ENCODE measurements at places on chromosomes 7 and 10.

DNA sequence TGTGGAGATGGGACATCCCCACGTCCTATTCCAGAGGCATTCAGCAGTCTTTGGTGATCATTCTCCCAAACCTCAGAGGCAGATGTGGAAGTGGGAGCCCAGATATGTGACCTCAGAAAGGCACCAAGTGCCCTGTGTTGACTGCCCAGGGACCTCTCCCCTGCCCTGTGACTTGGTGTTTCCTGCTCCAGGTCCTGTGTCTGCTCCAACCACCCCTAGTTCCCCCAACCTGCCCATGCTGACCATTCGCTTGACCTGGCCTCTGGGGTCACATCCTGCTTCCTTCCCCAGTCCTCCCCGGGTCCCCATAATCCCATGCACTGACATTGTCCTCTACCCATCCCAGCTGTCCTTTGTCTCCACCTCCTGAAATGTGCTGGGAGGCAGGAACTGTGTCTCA, 7.6 kb downstream of the CYP26A1 start:
- DNase-seq = no peak

DNA sequence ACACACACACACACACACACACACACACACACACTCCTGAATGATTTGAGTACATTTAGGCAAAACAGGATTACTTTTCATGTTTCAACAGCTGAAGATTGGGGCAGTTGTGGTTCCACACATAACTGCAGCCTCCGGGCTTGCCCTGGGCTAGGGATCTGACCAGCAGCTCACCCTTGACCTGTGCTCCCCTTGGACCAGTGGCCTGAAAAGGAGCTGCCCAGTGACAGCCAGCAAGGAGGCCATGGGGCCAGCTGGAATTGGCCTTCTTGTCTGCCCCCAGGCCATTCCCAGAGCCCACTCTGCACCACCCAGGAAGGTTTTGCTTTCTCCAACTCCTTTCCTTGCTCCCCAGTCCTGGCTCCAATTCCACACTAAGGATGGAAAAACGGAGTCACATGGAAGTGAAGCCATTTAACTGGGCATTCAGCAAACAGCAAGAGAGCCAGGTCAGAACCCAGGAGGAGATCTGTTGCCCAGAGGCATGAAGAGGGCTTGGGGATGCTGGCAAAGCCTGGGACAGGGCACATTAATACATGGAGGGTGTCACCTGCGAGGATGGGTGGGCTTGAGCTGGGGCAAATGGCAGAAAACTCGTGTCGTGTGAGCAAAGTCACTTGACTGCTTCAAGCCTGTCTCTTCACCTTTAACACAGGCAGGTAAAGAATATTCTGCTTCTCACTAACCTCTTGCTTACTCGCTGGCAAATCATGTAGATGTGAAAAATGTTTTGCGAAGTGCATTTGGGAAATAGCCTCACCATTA, 61.5 kb upstream of the GDF10 start:
- no peak for DNase-seq

GRCh38 chr7:69996121-69996520, 397.8 kb downstream of the AUTS2 start:
- no peak for DNase-seq

DNA sequence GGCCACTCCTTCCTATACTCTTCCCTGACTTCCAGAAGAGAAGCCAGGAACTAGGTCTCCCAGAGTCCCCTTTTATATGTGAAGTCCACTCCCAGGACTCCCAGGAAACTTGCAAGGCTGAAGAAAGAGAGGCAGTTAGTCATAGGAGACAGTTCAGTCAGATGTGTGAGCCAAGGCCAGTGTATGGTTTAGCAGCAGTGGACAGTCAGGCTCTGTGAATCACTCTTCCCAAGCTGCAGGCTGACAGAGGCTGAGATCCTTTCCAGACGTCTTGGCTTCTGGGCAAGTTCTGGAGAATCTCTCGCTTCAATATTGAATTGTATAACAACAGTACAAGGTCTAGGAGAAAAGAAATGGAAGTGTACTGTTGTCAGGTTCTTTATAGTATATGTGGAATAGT, 26.9 kb downstream of the BLVRA start:
- DNase-seq = no peak

GRCh38 chr10:127612-128432, 7.4 kb upstream of the ZMYND11 start:
- DNase-seq = no peak

DNA sequence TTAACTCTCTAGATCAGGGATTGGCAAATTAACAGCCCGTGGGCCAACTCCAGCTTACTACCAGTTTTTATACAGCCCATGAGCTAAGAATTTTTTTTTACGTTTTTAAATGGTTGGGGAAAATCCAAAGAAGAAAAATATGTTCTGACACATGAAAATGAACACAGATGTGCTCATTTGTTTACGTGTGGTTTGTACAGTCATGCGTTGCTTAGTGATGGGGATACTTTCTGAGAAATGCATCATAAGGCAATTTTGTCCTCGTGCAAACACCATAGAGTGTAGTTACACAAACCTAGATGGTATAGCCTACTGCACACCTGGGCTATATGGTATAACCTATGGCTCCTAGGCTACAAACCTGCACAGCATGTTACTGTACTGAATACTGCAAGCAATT, 8.3 kb upstream of the SMKR1 start:
- no peak for DNase-seq

GRCh38 chr7:130891254-130892094, 157.5 kb upstream of the KLF14 start:
- no peak for DNase-seq

- no peak for DNase-seq
Observed at GRCh38 chr7:151378496-151379192, 31.2 kb downstream of the WDR86 start.

DNA sequence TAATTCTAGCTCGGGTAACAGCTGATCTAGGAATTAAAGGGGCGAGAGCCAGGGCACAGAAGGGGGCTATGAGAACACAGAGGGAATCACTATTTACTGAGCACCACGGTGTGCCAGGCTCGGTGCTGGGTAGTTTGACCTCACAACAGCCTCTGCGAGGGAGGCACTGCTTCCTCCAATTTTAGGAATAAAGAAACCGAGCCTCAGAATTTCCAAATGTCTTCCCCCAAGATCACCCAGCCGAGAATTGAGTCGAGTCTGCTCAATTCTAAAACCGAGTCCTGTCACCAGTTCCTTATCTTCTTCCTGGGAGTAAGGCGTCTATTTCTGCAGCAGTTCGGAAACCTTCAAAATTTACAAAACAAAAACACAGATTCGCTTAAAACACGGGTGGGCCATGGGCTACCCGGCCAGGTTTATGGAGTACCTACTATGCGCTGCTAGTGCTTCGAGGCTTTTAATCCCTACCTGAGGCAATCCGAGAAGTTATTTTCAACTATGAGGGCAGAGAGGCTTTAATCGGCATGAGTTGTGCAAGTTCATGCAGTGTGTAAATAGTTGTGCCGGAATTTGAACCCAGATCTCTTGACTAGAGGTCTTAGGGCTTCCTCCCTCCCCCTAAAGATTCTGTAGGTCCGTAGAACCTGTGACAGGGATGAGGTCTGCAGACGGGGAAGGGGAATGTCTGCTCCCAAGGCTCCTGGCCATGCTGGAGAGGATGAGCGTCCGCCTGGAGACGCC, 872 bp upstream of the HMX2 start:
- no peak for DNase-seq

DNA sequence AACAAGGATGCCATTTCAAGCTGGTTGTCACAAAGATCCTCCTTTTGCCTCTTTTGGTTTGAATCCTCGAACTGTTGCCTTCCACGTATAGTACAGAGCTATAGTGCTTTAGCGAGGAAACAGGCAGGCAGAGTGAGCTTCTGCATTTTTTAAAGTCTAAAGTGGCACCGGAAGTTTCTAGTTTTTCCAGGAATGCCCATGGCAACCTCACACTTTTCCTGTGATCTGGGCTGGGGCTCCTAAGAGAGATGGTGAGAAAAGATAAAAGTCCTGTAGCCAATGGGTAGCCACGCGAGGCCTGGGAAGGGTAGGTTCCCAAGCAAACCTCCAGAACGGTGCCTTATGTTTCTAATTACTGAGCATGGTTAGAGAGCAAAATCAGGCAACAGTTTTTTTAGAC, 76.7 kb downstream of the CALD1 start:
- no peak for DNase-seq

- no peak for DNase-seq
Observed at GRCh38 chr7:110157631-110158362, 933.1 kb upstream of the LRRN3 start.

DNA sequence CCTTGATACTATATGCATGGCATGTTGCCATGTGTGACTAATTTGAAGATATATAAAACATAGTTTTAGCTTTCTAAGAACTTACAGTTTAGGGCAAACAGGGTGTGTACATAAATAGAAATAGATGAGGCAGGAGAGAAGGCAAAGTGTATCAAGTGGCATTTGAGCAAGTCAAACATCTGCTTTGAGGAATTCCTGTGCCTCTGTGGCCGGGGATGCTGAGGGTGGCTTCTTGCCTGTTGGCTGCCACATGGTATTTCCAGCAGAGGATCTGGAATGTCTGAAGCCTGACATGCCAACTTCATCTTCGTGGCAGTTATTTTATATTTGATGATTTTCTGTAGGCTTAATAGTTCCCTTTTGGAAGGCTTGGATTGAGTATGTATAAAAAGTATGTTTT, 6.0 kb downstream of the SSBP1 start:
- DNase-seq = no peak

- DNase-seq = no peak
Observed at GRCh38 chr7:28732071-28732869, 225.9 kb downstream of the TRIL start.

DNA sequence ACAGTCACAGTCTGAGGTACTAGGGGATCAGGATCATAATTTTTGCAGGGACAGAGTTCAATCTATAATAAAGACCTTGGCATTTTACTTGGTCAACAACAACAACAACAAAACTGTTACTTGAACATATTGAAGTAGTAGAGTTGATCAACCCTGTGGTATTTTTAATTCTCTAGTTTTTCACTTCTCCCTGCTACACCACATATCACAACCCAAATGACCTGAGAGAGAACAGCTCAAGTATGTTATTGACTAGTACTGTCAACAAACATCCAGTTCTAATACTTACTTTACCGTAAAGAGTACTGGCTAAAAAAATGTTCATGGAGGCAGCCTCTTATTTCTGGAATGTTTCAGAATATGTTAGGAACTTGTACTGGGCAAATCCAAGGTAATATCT, 90.5 kb upstream of the FAM3C start:
- no peak for DNase-seq

DNA sequence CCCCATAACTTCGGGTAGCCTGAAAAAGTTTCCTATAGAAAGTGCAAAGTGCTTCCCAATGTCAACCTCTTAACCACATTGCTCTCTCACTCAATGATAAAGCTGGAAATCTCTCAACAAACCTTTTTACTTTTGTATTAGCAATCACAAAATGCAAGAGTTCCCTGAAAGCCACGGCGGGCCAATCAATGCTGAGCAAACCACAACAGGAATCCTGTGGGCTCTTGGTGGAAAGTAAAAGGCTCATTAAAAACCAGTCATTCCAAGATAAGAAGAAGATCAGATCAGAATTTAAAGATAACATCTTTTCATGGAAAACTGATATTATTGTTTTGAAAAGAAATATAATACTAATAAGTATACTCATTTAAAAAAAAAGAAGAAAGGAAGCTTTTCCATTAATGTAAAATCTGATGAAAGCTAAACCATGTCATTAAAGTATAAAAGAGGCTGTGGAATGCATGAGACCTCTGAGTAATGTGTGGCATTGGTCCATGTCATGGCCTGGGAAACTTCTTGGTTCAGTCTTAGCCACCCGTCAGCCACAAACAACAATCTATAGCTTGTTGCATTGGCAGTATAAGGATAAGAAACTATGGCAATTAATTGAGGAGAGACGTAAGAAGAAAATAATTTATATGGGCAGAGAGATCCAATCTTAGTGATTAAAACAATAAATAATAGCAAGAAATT, 1066.1 kb upstream of the SORCS1 start:
- DNase-seq = no peak

DNA sequence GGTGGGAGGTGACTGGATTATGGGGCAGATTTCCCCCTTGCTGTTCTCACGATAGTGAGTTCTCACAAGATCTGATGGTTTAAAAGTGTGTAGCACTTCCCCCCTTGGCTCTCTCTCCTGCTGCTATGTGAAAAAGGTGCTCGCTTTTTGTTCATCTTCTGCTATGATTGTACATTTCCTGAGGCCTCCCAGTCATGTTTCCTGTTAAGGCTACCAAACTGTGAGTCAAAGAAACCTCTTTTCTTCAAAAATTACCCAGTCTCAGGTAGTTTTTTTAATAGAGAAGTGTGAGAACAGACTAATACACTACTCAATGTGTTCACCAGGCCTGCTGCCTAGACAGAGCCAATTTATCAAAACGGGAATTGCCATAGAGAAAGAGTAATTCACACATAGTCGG, 49.7 kb downstream of the SDHAF3 start:
- DNase-seq = no peak

DNA sequence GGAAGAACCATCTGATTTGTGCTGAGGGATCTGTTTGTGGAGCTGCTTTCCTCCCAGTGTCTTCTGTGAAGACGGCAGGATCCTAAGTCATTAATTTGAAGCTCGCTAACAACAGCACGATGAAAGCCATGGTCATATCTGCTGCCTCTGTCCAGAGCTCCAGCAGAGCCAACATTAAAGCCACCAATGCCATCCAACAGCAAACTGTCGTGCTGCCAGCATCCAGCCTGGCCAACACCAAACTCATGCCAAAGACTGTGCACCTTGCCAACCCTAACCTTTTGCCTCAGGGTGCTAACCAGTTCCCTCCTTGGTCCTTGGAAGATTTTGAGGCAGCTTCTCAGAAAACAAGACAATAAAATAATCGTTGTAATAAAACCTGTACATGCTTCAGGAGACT, 36.2 kb downstream of the HTR5A start:
- DNase-seq = no peak

GRCh38 chr10:420154-421121, 269.0 kb downstream of the DIP2C start:
- no peak for DNase-seq

DNA sequence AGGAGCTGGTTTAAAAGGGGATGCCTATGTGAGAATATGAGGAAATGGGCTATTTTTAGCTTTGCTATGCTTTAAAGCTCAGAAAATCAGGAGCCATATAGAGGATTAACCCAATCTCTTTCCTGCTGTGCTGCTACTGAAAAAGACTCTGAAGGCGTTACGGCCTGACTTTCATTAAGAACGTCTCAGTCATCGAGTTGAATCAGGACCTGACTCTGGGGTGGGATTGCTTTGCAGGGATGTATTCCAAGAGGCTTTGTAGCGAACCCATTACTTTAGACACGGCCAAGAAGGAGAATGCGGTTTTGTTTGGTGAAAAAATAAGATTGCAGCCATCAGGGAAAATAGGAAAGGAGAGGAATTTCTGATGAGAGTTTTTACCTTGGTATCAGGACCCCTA, 426.9 kb downstream of the CCSER2 start:
- no peak for DNase-seq

DNA sequence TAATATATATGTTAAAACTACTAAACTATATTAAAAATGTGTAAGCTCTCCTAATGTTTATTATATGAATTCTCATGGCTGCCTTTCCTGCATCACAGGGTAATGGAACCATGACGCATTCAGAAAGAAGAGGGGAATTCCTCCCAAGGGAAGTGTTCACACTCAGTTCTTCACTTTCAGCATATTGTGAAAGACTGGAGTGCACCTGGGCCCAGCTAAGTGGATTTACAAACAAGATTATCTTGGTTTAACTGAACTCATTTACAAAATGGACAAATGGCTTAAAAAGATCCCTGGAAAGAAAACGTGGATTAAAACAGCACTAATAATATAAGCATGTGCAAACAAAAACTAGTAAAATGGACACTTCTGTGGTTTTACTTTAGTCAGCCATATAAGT, 149.8 kb downstream of the DOCK4 start:
- peak; percentile 78 for DNase-seq

- DNase-seq = no peak
Observed at GRCh38 chr10:125415006-125415633, 254.8 kb upstream of the CTBP2 start.

GRCh38 chr7:152093717-152094116, 68.2 kb downstream of the GALNT11 start:
- DNase-seq = no peak
